ENCODE measurements at places on chromosomes 2 and 18. TPM values are rescaled to one million over a fixed set of nuclear protein-coding genes. Genes with fewer than 3 reads are reported as not detected.

SLC14A1 gene
- total RNA-seq: not detected

IL36RN gene
- not detected for total RNA-seq

OSR1 gene
- total RNA-seq: 1.5 TPM

MOGAT1 gene
- total RNA-seq: not detected

GKN2 gene
- not detected for total RNA-seq

ELOA2 gene
- total RNA-seq: not detected

TIA1 gene
- 154 TPM for total RNA-seq

LIPG gene
- 0.26 TPM for total RNA-seq

RNF125 gene
- total RNA-seq: 3.9 TPM

TXNDC2 gene
- not detected for total RNA-seq

MC4R gene
- not detected for total RNA-seq

EML6 gene
- 0.76 TPM for total RNA-seq

RAD51AP2 gene
- total RNA-seq: not detected

FARP2 gene
- 56.5 TPM for total RNA-seq

DRC1 gene
- not detected for total RNA-seq

WIPF1 gene
- 16.2 TPM for total RNA-seq

DSG1 gene
- not detected for total RNA-seq

KHK gene
- total RNA-seq: 2.4 TPM

NR4A2 gene
- total RNA-seq: 0.17 TPM

ST6GAL2 gene
- under 0.01 TPM for total RNA-seq

PDE11A gene
- total RNA-seq: 0.09 TPM

EGR4 gene
- total RNA-seq: under 0.01 TPM

UCN gene
- total RNA-seq: 0.34 TPM

TNS1 gene
- total RNA-seq: 33.3 TPM

CENPA gene
- total RNA-seq: 3.4 TPM

SP140L gene
- 5.5 TPM for total RNA-seq

UGT1A5 gene
- not detected for total RNA-seq

ASB18 gene
- total RNA-seq: not detected

IMPA2 gene
- total RNA-seq: 9.1 TPM

RFX8 gene
- total RNA-seq: 0.17 TPM

MTLN gene
- total RNA-seq: 37.1 TPM

RSAD2 gene
- under 0.01 TPM for total RNA-seq

ARHGEF4 gene
- total RNA-seq: 0.98 TPM

PTPN2 gene
- 20.8 TPM for total RNA-seq

INPP1 gene
- total RNA-seq: 12.0 TPM

IL18R1 gene
- under 0.01 TPM for total RNA-seq

CNTNAP5 gene
- under 0.01 TPM for total RNA-seq

Data from dermis lymphatic vessel endothelial cell (primary cell).